ENCODE measurements at places on chromosomes 2 and 18.

DNA sequence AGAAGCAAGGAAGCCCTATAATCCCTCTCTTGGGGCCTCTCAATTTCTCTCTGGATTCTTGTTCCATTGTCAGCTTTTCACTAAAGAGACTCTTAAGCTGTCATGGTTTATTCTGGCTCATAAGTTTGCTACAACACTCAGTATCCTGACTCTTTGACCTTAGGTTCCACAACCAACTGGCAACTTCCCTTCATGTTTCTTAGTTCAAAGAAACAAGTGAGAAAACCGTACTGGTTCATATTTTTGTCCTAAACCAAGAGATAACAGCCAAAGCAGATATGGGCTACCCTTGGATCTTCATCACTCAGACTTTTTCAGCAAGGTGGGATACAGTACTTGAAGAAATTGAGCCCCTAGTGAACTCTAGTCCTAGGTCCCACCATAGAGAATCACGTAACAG lies 109.9 kb upstream of the CRIM1 start:
- no peak for DNase-seq

GRCh38 chr2:136015699-136016098 lies 30.3 kb upstream of the DARS1 start:
- DNase-seq = no peak

DNA sequence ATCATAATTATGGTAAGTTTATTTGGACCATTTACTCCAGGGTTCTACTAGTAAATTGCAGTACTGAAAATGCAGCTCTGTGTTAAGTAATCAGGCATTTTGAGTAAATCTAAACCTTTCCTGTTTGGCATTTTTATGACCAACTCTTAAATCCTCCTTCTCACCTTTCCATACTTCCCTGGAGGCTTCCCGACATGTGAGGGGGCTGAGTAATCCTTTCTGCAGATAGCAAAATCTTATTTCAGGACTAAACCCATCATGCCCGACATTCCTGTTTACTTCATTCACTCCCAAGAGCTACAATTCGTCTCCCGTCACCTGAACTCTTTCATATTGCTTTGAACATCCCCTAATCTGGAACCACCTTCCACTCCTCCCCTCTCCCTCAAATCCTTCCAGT lies 296.6 kb downstream of the IKZF2 start:
- no peak for DNase-seq

- peak; percentile 81 for DNase-seq
Measured at GRCh38 chr2:150485871-150486538, 1.5 kb downstream of the RND3 start.

- DNase-seq = no peak
Measured at GRCh38 chr2:120105360-120105759, 92.5 kb downstream of the EPB41L5 start.

- no peak for DNase-seq
Measured at GRCh38 chr2:29155578-29155977, 40.4 kb downstream of the CLIP4 start.

DNA sequence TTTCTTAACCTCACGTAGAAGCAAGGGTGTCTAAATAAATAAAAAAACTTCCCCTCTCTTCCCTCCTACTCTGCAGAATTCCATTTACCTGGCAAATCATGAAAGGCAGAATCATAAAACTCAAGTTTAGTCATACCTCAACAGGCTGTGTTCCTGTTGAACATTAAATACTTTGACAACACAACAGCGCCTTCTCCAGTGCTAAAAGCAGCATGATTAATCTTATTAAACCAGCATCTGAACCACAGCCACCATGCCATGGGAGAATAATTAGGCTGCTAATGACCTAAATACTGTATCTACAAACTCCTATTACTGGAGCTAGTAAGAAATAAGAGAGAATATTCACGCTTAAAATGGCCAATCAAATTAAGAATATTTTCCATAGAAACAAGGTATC lies 68.1 kb downstream of the CDH2 start:
- DNase-seq = no peak

Measured in left hindlimb (tissue), 1 donor.